ENCODE measurements at places on chromosomes 5 and 9. TPM values are rescaled to one million over a fixed set of nuclear protein-coding genes. Genes with fewer than 3 reads are reported as not detected.
A peak's percentile ranks its signal among the peaks of the same experiment; 100 is the strongest.

- H3K36me3 ChIP-seq, result no peaks in the 10 kb centered on the region
- no peak overlapping the region for H3K4me3 ChIP-seq
- no peaks in the 10 kb centered on the region for H3K4me1 ChIP-seq
- no peak for DNase-seq
- no peaks in the 10 kb centered on the region for H3K27me3 ChIP-seq
Measured at GRCh38 chr5:145775411-145775810, 59.7 kb downstream of the PRELID2 start.

DNA sequence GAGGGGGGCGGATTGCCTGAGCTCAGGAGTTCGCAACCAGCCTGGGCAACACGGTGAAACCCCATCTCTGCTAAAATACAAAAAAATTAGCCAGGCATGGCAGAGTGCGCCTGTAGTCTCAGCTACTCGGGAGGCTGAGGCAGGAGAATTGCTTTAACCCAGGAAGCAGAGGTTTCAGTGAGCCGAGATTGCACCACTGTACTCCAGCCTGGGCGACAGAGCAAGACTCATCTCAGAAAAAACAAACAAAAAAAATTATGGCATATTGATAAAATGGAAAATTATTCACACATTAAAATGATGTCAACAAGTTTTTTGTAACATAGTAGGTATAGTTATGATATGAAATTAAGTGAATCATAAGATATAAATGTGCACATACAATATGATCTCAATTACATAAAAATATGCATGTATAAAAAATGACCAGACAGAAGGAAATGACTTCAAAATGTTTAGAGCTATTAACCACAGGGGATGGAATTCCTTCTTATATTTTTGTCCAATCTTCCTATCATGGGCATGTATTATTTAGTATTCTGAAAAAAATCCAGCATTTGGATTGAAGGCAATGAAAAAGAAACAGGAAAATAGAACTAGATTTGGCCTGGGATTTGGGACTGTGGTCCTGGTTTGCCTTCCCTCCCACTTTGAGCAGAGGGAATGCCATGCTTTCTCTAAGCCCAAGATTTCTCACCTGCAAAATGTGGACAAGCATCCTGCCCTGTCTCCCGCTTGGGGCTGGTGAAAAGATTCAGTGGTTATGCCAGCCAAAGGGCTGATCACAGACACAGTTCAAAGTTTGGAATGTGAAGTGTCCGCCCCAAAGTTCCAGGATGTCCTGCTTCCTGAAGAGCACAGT lies 19.5 kb downstream of the SPAAR start:
- H3K27me3 ChIP-seq, result peaks cover 3% of the 10 kb centered on the region
- H3K4me1 ChIP-seq, result peaks cover 14% of the 10 kb centered on the region
- no peak overlapping the region for H3K27ac ChIP-seq

- no peak for DNase-seq
- H3K4me1 ChIP-seq, result no peaks in the 10 kb centered on the region
- no peak overlapping the region for H3K27ac ChIP-seq
- no peaks in the 10 kb centered on the region for H3K36me3 ChIP-seq
Measured at GRCh38 chr9:107087222-107087621, 195.9 kb upstream of the RAD23B start.

- no peak overlapping the region for H3K27ac ChIP-seq
- no peak overlapping the region for H3K4me3 ChIP-seq
- DNase-seq, result no peak
- H3K36me3 ChIP-seq, result peaks cover 2% of the 10 kb centered on the region
- no peaks in the 10 kb centered on the region for H3K27me3 ChIP-seq
- peaks cover 7% of the 10 kb centered on the region for H3K4me1 ChIP-seq
Measured at GRCh38 chr9:124274226-124274625, 16.5 kb downstream of the NEK6 start.

DNA sequence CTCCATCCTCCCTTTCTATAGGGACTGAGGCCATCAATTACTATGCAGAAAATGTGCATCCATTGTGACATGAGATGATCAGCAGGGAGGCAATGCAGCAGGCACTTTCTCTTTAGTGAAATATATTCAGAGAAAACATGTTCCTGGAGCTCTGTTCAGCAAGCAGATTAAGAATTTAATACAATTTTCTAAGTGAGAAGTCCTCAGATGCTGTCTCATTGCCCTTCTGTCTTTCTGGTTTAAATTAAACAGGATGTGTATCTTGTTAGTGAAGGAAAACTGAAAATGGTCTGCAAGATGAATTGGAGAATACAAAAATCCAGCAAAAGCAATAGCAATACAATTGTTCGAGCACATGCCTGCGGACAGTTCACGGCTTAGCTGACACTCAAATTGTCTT lies 445.8 kb upstream of the RIOK2 start:
- no peaks in the 10 kb centered on the region for H3K27me3 ChIP-seq
- no peak overlapping the region for H3K4me3 ChIP-seq

DNA sequence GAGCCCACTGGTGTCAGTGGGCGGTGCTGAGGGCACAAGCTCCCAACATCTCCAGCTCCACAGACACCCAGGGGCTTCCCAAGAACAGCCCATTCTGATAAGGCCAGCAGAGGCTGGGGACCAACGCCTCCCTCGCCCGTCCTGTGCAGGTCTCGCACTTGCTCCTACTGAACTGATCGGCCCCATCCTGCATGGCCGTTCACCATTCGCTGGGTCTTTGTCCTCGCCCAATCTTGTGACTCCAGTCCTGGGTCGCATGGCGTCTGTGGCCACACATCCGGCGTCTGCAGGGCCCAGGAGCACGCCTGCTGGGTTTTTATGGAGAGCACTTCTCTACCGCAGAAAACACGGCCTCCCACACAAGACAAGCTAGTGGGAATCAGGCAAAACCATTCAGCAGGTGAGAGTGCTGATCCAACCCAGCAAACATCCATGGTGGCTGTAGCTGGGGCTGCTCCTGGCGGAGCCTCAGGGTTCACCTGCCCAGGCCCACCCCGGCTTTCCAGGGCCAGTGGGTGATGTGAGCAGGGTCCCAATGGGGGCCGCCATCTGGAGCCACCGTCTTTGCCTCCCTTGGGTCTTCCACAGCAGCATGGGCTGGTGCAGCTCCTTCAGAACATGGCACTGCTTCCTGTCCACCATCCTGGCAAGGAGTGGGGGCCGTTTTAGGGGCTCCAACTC lies 7.4 kb downstream of the LRRC14B start:
- no peaks in the 10 kb centered on the region for H3K27me3 ChIP-seq
- no peak overlapping the region for H3K27ac ChIP-seq
- H3K4me3 ChIP-seq, result no peak overlapping the region
- H3K36me3 ChIP-seq, result peaks cover 3% of the 10 kb centered on the region
- H3K4me1 ChIP-seq, result no peaks in the 10 kb centered on the region
- DNase-seq, result no peak

DNA sequence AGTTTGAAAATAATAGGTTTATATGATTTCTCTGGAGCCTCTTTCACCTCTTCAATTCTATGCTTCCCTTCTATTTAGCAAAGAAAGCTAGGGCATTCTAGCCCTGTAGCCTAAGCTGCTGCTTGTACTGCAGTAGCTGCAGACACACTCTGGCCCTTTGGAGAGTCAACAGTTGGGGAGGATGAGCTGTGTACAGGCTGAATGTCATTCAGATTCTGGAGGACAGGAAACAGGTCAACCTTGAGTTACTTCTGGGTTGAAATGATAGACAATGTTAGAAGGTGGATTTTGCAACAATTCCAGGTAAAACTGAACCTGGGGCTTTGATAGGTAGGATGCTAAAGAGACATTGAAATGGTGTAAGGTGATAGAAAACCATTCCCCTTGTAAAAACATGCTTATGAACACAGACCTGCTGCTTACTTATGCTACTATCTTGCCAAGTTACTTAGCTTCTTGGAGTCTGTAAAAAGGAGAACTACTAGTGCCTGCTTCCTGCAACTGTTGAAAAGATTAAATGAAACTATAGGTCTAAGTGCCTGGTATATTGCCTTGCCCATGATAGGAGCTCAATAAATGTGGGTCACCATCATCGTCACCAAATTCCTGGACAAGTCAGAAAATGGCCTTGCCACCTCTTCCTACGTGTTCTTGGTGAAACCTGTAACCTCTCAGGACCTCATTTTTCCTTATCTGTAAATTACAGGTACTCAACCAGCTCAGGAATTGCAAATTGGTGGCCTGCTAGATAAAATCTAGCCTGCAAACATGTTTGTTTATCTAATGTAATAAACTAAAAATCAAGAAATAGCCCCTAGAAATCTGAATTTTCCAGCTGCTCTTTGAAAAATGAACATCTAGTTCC lies 83.7 kb downstream of the GALNT10 start:
- H3K36me3 ChIP-seq, result peaks cover 4% of the 10 kb centered on the region
- DNase-seq, result no peak
- H3K4me3 ChIP-seq, result no peak overlapping the region
- no peaks in the 10 kb centered on the region for H3K27me3 ChIP-seq

PPP2R2B gene
- total RNA-seq, result 3.0 TPM

GRM6 gene
- not detected for total RNA-seq

- peaks cover 38% of the 10 kb centered on the region for H3K4me1 ChIP-seq
- peaks cover 4% of the 10 kb centered on the region for H3K36me3 ChIP-seq
- H3K27me3 ChIP-seq, result no peaks in the 10 kb centered on the region
- DNase-seq, result no peak
- H3K27ac ChIP-seq, result no peak overlapping the region
Measured at GRCh38 chr9:78028926-78029325, 2.7 kb downstream of the GNAQ start.

- no peak overlapping the region for H3K4me3 ChIP-seq
- no peaks in the 10 kb centered on the region for H3K36me3 ChIP-seq
- no peak overlapping the region for H3K27ac ChIP-seq
Measured at GRCh38 chr5:61731946-61732314, 399.9 kb downstream of the ZSWIM6 start.

- no peak overlapping the region for H3K4me3 ChIP-seq
- no peak for DNase-seq
- peaks cover 2% of the 10 kb centered on the region for H3K4me1 ChIP-seq
- H3K36me3 ChIP-seq, result peaks cover 1% of the 10 kb centered on the region
- H3K27ac ChIP-seq, result no peak overlapping the region
- H3K27me3 ChIP-seq, result peaks cover 5% of the 10 kb centered on the region
Measured at GRCh38 chr9:97591535-97591934, 41.6 kb downstream of the TSTD2 start.

WNT8A gene
- not detected for total RNA-seq

DIPK1B gene
- total RNA-seq, result not detected

GRCh38 chr5:139701056-139701741 lies 53.0 kb downstream of the CXXC5 start:
- H3K27ac ChIP-seq, result no peak overlapping the region
- H3K36me3 ChIP-seq, result no peaks in the 10 kb centered on the region
- peaks cover 13% of the 10 kb centered on the region for H3K27me3 ChIP-seq
- H3K4me1 ChIP-seq, result peaks cover 51% of the 10 kb centered on the region

DNA sequence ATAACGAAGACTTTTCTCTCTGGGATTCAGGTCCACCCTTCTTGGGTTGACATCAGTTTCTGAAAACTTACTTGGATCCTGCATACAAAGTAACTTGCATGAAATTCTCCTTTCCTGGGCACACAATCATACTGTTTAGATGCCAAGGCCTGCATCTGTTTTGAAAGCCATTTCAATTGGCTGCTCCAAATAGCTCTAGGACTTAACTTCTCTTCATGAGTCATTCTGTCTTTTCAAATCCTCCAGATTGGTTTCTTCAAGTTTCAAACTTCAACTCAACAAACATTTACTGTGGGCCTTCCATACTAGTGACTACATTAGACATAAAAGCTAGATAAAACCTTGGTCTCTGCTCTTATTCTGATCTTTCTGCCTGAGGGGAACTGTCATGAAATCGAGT lies 54.8 kb upstream of the HMHB1 start:
- H3K27ac ChIP-seq, result no peak overlapping the region
- no peak for DNase-seq
- H3K36me3 ChIP-seq, result no peaks in the 10 kb centered on the region
- H3K27me3 ChIP-seq, result peaks cover 6% of the 10 kb centered on the region

SHOC1 gene
- not detected for total RNA-seq

LRRC70 gene
- total RNA-seq, result 0.97 TPM

SLC12A2 gene
- 13.4 TPM for total RNA-seq

- peaks cover 39% of the 10 kb centered on the region for H3K27me3 ChIP-seq
- no peak overlapping the region for H3K4me3 ChIP-seq
- no peak overlapping the region for H3K27ac ChIP-seq
- no peak for DNase-seq
Measured at GRCh38 chr9:89225587-89225986, 47.0 kb upstream of the SHC3 start.

DDX4 gene
- 0.61 TPM for total RNA-seq

DNA sequence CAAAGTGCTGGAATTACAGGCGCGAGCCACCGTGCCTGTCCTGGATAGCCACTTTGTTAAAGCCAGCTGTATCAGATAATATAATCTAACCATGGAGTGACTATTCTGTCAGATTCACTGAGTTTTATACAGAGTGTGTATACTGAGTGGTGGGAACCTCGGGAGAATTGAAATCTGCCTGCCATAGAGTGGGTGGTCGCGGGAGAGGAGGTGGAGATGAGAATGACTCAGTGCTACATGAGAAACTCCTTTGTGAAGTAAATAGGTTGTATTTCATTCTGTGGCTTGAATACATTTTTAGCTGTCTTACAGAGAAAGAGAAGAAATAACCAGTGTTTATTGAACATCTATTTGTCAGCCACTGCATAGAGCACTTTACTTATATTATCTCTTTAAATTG lies 26.4 kb downstream of the ATP6V0E1 start:
- no peaks in the 10 kb centered on the region for H3K27me3 ChIP-seq
- no peak for DNase-seq
- peaks cover 19% of the 10 kb centered on the region for H3K36me3 ChIP-seq
- H3K4me1 ChIP-seq, result peaks cover 9% of the 10 kb centered on the region

- peaks cover 28% of the 10 kb centered on the region for H3K4me1 ChIP-seq
- DNase-seq, result peak; percentile 55
- peak overlapping the region; percentile 9 for H3K4me3 ChIP-seq
- peaks cover 46% of the 10 kb centered on the region for H3K36me3 ChIP-seq
- H3K27me3 ChIP-seq, result no peaks in the 10 kb centered on the region
Measured at GRCh38 chr9:137705443-137705863, 86.6 kb downstream of the EHMT1 start.

DNA sequence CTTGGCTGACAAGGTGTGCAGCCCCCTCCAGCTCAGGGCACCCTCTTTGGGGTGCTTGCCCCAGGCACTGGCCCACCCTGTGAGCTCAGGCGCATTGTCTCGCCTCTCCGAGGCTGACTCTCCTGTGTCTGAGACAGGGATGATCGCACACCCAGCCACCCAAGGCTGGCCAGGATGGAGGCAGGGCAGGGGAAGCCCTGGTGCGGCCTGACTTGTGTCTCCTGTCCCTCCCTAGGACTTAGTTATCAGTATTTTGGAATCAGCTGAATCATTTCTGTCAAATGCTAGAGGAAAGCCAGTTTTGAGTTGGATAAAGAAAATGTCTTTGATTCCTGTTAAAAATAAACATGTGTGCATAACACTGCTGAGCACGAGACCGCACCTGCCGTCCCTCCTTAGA lies 2.5 kb upstream of the DBH start:
- H3K27ac ChIP-seq, result no peak overlapping the region
- no peaks in the 10 kb centered on the region for H3K27me3 ChIP-seq
- H3K4me3 ChIP-seq, result no peak overlapping the region
- H3K36me3 ChIP-seq, result no peaks in the 10 kb centered on the region
- no peaks in the 10 kb centered on the region for H3K4me1 ChIP-seq

NR4A3 gene
- 0.26 TPM for total RNA-seq

- no peaks in the 10 kb centered on the region for H3K36me3 ChIP-seq
- DNase-seq, result no peak
- H3K27me3 ChIP-seq, result peaks cover 6% of the 10 kb centered on the region
- H3K4me1 ChIP-seq, result peaks cover 5% of the 10 kb centered on the region
- H3K4me3 ChIP-seq, result no peak overlapping the region
Measured at GRCh38 chr5:133510634-133511262, 101.6 kb downstream of the FSTL4 start.

Measured in activated CD8-positive, alpha-beta T cell treated with anti-CD3 and anti-CD28 coated beads, Interleukin-2, amount 10 ng/mL, durations not matched to agents 7 days and 5 days (primary cell).